OCI-M1 (cell line): ENCODE measurements at places on chromosomes 5 and 9.

DNA sequence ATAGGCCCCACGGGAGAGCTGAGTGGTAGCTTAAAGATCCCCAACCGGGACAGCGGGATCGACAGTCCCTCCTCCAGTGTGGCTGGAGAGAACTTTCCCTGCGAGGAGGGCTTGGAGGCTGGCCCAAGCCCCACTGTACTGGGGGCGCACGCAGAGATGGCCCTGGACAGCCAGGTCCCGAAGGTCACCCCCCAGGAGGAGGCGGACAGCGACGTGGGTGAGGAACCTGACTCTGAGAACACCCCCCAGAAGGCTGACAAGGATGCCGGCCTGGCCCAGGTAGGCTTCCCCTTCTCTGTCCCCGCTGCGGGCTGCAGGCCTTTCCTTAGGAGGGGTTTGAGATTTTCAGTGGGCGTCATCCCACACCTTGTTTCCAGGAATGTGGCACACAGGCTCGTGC lies 29.1 kb downstream of the FGD3 start:
- no peak for DNase-seq

DNA sequence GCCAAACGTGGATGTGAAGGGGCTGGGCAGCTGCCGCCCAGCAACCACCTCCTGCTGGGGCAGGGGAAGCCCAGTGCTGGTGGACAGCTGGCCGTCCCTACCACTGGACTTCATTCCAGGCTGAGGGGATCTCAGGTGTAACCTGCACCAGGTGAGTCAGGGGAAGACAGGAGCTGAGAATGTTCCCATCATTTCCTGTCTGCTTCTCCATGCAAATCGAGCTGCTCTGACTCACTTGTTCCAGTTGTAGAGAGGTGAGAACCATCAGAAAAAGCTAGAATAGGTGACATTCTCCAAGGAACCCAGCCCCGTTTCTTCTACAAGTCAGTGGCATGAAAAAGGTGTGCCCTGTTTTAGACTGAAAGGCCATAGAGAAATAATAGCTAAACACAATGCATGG lies 21.8 kb upstream of the BARX1 start:
- DNase-seq, result no peak

DNA sequence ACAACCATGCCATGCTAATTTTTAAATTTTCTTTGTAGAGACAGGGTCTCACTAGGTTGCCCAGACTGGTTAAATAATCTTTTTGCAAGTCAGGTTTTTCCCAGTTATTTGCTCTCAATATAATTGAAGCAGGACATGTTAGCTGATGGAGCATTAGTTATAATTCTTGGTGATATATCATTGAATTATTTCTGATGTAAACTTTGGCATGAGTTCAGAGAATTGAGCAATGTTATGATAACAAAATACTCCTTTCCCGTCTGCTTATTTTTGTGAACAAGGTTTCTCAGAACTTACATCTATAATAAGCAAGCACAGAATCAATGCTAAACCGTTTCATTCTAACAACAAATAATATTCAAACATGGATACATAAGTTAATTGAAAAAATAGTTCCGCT lies 37.8 kb downstream of the BHMT start:
- DNase-seq, result no peak

DNA sequence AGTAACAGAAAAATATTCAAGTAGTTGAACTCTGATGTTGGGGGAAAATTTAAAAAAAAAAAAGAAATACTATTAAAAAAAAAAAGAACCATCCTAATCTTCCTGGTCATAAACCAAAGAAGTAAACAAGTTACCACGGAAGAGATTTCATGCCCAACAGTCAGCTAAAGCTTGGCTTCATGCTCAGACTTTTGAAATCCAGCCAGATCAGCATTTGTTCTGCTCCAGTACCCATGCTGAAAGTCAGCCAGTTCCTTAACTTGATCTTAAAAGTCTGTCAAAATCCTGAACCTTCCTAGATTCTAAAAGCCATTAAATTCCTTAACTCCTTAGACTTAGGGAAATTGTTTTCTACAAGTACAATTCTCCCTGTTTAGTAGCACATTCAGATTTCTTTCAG lies 908.7 kb upstream of the CDH9 start:
- DNase-seq, result peak; percentile 9

DNA sequence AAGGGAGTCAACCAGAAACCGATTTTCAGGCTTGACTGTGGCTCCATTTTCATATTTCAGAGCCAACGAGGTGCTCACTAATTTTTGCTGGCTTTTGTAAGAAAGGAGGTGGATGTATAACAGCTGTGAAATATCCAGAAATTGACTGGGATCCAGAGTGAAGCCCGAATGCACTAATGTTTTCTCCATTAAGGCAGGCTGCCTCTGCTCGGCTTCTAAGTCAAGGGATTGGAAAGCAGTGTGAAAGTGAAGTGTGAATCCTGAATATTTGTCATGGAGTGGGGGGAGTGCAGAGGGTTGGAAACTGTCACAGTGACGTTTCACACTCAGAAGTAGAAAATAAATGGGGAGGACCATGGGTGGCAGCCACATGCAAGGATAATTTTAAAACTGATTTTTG lies 237.4 kb downstream of the GOLPH3 start:
- no peak for DNase-seq

DNA sequence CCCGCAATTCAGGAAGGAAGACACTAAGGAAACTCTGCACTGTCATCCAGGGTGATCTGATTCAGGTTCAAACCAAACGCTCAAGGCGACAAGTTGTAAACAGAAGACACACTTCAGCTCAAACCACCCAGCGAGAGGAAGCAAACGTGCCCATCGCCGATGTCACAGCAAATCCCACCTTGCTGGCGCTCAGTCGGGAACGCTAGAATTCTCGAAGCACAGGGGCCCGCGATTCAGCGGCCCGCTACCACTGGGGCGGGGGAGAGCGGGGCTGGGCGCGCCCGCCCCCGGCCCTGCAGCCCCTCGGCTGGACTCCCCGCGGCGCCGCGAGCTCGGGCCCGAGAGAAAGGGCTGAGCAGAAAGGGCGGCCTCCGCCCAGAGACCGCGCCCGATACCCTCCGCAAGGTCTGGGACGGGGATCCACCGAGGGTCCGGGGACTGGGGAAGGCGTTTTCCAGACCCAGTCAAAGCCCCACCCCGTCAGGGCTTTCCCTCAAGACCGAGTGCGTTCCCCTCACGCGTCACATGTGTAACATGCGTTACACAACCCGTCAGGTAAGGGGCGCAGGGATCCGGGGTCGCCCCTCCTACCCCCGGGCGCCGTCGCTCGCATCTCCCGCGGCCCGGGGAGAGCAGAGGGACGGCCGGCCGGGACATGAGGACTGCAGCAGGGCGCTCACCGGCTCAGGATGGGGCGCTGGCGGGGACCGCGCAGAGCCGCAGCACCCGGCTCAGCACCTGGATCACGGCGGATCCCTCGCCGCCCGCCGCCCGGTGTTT lies 469 bp downstream of the AGTPBP1 start:
- peak; percentile 73 for DNase-seq

- DNase-seq, result no peak
Observed at GRCh38 chr5:150497274-150497988, 10.5 kb upstream of the NDST1 start.

DNA sequence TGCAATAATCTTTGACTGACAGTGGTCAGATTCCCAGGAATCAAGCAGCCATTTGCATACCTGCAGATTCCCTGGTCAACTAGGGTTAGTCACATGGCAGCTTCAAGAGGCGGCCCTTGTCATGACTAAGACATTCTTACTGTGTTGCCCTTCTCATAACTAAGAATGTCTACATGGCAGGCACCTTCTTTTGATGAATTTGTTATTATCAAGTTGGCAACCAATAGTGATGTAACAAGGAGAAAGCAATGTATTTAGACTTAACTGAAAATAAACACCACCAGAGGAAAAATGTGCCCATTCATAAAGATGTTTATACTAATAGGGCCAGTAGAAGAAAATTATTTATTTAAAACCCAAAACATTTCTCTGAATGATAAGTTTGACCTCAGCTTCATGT lies 215.6 kb downstream of the TLE1 start:
- DNase-seq, result no peak

GRCh38 chr9:32596936-32597335 lies 24.0 kb upstream of the NDUFB6 start:
- no peak for DNase-seq

GRCh38 chr5:55364537-55365055 lies 56.8 kb downstream of the MTREX start:
- no peak for DNase-seq

DNA sequence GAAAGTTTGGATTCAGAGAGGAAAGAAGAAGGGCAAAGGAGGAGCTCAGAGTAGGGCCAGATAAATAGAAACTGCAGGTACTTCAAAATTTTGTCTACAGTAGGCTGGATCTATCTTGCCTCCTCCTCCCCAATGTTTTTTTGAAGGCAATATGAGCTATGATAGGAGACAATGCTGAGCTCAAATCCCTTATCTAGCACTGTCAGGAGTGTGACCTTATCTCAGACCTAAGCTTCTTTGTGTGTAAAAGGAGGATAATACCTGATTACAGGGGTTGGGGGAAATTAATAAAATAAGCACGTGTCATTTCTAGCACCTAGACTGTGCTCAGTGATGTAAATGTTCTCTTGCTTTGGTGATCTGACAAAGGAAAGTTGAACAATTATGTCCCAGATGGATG lies 137.8 kb upstream of the CD180 start:
- peak; percentile 47 for DNase-seq

GRCh38 chr5:3217771-3218495 lies 377.7 kb upstream of the IRX1 start:
- no peak for DNase-seq

DNA sequence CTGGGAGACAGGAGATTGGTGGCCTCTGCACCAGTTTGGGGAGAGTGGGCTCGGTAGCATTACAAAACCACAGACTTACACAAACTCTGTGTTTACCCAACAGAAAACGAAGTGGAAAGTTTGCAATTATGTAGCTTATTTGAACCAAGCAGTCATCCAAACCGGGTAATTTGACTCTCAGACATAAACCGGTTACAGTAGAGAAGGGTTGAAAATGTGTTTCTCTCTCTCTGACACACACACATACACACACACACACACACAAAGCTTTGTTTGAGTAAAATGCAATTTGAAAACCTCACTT lies 97.1 kb upstream of the ZNF608 start:
- DNase-seq, result no peak

GRCh38 chr9:136060671-136061371 lies 34.3 kb downstream of the NACC2 start:
- no peak for DNase-seq

DNA sequence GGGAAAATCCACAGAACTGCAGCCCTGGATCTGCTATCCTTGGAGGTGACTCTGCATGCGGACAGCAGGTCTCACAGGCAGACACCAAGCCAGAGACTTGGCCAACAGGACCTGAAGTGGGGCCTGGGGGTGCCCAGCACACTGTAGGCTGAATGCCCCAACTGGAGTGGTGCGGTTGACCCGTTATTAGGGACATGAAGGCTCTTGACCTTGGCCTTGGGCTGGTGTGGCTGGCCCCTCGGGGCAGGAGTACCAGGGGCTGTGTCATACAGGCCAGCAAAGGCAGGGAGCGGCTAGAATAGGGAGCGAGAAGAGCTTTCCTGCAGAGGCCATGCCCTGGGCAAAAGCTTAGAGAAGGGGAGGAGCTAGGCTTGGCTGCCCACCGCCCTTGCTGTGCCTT lies 153.2 kb upstream of the MVB12B start:
- no peak for DNase-seq

- no peak for DNase-seq
Observed at GRCh38 chr5:2223303-2223702, 340.6 kb upstream of the IRX4 start.

GRCh38 chr5:61081741-61082140 lies 80.5 kb downstream of the SMIM15 start:
- no peak for DNase-seq
